ENCODE measurements at places on chromosomes 2 and 18.
A peak's percentile ranks its signal among the peaks of the same experiment; 100 is the strongest.

GRCh38 chr2:133334923-133335322, 233.3 kb downstream of the NCKAP5 start:
- no peak for DNase-seq

- no peak for DNase-seq
Observed at GRCh38 chr18:35564795-35565453, 16.6 kb upstream of the GALNT1 start.

DNA sequence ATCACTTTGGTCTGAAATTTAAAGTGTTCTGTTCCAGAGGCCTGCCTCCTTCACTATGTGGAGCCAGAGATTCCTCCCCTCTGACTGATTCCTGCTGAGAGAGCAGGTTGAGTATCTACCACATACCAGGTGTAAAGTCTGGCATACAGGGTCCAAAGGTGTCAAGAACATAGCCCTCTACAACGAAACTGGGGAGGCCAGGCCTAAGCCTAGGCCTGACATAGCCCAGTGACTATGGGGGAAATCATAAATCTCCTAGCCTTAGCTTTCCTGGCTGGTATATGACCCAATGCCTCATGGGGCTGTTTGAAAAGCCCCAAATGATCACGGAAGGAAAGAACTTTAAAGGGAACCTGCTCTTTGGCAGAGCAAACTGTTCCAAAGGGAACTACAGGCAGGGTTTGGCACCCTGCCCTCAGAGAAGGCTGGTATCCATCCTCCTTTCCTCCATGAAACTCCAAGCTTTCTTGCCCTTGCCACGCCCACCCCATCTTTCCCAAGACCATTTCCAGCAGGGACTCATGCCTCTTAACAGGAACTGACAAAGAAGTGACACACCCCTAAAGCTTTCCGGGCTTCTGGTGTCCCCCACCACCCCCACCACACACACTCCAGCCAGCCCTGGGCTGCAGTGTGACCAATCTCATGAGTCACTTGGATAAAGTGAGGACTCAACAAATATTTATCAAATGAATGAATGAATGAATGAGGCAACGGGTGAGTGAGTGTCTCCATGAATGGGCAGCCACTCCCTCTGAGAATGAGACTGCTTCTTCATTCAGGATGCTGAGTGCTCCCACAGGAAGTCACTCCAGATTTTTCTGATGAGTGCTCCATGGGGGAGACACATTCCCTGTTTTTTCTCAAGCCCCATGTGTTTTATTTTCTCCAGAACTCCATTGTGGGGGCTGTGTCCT, 114.5 kb upstream of the STPG4 start:
- DNase-seq: no peak

DNA sequence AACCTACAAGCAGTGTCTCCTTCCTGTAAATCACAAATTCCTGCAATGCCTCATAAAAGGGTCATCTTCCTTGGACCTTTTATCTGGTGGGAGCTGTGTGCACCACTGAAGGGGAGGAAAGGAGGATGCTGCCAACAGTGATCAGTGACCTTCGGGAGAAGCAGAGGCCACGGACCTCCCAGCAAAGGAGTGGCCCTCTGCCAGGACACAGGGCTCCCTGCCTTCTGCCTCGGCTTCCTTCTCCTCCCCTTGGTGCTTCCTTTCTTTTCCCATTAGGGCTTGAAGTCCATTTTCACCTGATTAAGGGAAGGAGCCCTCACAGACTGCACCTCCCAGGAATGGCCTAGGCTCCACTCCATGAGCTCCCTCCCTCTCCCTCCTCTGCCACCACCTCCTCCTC, 85.3 kb upstream of the ITGA6 start:
- no peak for DNase-seq

DNA sequence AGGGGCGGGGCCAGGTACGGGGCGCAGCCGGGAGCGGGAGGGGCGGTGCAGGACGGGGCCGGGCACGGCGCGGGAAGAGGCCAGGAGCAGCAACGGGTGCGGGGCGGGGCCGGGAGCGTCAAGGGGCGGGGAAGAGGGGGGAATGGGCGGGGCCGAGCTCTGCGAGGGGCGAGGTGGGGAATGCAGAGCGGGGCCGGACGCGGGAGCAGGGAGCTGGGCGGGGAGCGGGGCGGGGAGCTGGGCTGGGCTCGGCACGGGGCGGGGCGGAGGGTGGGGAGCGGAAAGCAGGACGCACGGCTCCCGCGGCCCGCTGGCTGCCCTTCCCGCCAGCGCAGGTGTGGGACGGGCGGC, at the start of gene IMPA2:
Gene IMPA2 (plus strand): TSS at position 316 of the 351 bp plus-strand sequence. CDS start 163 bp downstream, outside the sequence.
- DNase-seq: no peak

DNA sequence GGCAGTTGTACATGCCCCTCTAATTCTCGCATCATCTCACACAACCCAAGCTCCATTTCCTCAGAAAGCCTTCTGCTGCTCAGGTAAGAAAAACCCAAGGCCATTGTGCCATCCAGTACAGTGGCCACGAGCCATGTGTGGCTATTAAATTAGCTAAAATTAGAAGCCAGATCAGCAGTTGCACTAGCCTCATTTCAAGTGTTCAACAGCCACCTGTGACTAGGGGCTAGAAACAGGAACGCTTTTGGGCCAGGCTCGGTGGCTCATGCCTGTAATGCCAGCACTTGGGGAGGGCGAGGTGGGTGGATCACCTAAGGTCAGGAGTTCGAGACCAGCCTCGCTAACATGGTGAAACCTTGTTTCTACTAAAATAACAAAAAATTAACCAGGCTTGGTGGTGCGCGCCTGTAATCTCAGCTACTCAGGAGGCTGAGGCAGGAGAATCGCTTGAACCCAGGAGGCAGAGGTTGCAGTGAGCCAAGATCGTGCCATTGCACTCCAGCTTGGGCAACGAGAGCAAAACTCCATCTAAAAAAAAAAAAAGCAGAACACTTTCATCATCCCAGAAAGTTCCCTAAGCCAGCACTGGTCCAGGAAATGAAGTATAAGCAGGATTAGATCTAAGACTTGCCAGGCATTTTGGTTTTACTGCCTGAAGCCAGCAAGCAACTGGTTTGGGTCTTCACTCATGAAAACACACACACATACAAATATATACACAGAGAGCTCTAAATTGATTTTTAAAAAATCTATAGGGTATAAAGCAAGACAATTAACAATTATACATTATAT, 35.7 kb downstream of the ATP8B1 start:
- DNase-seq: no peak

DNA sequence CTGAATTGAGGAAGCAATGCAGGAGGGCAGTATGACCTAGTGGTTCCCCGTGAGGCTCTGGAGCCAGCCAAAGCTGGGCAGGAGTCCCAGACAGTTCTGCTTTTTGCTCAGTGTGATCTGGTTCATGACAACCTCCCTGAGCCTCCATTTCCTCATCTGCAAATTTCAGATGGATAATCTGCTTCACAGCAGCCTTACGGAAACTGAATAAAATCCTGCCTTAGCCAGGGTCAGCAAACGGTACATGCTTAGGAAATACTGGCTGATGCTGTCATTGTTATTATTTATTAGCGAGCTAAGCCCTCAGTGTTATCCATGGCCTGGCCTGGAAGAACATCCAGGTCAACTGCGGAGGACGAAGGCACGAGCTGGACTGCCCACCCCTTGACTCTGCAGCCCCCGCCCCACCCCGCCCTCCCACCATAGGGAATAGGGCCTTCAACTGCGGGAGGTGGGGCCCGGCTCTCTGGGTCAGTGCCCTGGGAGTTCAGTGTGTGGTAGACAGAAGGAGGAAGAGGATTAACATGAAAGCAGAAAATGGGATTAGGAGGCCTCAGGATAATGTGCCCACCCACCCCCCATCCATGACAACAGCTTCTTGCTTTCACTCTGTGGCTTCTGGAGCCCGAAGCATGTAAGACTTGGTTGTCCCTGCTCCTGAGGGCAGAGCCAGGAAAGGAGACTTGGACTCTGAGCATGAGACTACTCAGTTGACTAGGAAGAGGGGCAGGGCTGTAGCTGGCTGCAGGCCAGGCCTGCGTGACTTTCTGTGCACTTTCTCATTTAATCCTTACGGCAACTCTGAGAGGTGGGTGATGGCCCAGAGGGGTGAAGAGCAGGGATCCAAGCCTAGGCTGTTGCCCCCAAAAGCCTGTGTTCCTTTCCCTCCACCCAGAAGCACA, 13.1 kb downstream of the PKDCC start:
- DNase-seq: no peak

DNA sequence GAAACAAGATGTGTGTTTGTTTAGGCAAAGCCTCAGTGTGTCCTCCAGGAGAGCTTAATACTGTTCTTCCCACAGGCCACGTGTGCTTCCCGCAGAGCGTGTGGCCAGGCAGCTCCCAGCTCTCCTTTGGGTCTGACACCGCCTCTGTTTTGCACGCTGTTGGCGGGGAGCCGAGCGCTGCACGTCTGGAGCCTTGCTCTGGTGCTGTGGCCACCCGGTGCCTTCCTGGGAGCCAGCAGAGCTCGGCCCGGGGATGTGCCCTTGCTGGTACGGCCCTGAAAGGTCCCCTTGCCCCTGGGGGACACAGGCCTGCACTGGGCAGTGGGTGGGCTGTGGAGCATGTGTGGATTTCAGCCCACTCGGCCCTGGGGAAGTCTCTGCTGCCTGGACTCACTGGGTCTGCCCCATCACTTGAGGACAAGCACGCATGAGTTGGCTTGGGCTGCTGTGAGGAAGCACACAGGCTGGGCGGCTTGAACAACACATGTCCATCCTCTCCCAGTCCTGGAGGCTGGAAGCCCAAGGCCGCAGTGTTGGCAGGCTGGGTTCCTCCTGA, 160.7 kb upstream of the HDAC4 start:
- no peak for DNase-seq

GRCh38 chr2:150598383-150598782, 110.9 kb upstream of the RND3 start:
- DNase-seq: no peak

GRCh38 chr2:102072741-102073140, 69.8 kb upstream of the IL1R1 start:
- DNase-seq: no peak

DNA sequence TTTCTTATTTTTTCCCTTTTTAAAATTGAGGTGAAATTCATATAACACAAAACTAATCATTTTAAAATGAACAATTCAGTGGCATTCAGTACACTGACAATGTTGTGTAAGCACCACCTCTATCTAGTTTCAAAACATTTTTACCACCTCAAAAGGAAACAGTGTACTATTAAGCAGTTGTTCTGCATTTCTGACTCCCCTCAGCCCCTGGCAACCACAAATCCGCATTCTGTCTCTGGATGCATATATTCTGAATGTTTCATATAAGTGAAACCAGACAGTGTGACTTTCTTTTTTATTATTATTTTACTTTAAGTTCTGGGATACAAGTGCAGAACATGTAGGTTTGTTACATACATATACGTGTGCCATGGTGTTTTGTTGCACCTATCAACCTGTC, 19.2 kb upstream of the TANK start:
- no peak for DNase-seq

- no peak for DNase-seq
Observed at GRCh38 chr2:124882423-124882822, 857.3 kb downstream of the CNTNAP5 start.

GRCh38 chr18:57743008-57743407, 60.1 kb downstream of the ATP8B1 start:
- DNase-seq: no peak

- DNase-seq: no peak
Observed at GRCh38 chr18:55152801-55153200, 193.5 kb upstream of the CCDC68 start.

- no peak for DNase-seq
Observed at GRCh38 chr2:219871351-219871750, 243.9 kb downstream of the SLC4A3 start.

GRCh38 chr2:240705204-240705791, 13.6 kb downstream of the AQP12A start:
- DNase-seq: no peak

DNA sequence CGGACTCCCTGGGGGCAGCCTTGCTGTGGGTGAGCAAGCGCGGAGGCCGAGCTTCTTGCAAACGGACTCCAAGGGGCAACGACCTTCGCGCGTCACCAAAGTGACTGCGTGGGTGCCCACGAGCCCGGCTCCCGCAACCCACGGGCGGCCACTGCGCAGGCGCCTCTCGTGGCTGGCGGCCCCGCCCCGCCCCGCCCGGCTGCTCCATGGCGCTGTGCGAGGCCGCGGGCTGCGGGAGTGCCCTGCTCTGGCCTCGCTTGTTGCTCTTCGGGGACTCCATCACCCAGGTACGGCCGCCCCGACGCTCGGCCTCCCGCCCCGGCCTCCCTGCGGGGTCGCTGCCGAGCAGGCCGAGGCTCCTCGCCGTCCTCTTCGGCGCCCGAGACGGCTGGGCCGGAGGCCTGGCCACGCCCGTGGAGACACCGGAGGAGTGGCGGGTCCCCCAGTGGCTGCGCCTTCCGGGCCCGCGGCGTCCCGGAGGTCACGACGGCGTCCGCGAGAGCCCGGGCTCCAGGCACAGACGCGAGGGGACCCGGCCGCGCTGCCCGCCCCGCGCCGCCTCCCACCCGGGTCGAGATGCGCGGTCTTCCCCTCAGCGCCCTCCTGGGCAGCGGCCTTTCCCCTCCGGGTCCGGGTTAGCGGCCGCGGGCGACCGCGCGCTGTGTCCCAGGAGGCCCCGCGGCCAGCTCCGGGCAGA, at the start of gene IAH1:
Gene IAH1 (plus strand): TSS at position 191 of the 697 bp plus-strand sequence. CDS start 16 bp downstream, at position 207.
- DNase-seq: peak; percentile 65

GRCh38 chr2:190572246-190572645, 37.7 kb upstream of the NEMP2 start:
- DNase-seq: no peak
